ENCODE measurements at places on chromosomes 5 and 9.

GRCh38 chr9:11275158-11275695, 662.4 kb upstream of the PTPRD start:
- DNase-seq, result no peak

- no peak for DNase-seq
Observed at GRCh38 chr9:91416096-91416712, 7.4 kb downstream of the NFIL3 start.

DNA sequence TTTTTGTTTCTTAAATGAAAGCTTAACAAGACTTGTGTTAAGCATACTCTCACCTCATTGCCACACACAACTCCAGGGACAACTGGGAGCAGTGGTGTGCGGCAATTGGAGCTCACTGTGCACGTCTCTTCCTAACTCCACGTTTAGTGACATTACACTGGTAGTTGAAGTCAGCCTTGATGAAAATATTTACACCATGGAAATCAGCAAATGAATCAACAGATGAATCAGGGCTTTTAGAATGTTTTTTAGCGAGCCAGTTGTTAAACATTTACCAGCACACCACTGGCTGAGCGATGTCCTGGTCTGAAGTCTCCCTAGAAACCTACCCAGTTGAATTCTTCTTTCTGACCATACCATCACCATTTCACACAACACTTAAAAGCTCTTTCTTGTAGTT, 67.3 kb downstream of the KLHL3 start:
- DNase-seq, result no peak

DNA sequence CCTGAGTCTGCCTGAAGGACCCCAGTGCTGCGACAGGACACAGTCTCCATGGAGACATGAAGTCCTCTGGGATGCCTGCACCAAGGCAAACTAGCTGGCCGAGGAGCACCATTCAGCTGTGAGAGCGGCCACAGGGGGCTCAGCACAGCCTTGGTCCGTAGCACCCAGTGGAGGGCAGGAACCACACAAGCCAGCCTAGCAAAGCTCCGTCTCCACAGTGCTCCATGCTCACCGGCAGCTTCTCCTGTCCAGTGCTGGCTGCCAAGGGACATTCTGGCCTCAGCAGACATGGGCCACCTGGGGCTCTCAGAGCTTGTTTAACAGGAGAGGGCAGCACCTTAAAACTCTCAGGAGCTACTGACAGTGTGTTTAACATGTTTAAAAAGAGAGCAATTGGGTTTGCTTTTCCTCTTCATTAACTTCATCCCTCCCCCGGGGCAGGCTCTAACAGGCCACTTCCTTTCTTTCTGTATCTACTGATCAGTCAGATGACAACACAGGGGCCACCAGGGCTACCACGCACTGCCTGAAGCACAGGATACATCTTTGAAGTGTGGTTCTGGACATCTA, 57.0 kb downstream of the SECISBP2 start:
- DNase-seq, result no peak

GRCh38 chr5:139967353-139967752, 75.7 kb downstream of the NRG2 start:
- DNase-seq, result no peak

DNA sequence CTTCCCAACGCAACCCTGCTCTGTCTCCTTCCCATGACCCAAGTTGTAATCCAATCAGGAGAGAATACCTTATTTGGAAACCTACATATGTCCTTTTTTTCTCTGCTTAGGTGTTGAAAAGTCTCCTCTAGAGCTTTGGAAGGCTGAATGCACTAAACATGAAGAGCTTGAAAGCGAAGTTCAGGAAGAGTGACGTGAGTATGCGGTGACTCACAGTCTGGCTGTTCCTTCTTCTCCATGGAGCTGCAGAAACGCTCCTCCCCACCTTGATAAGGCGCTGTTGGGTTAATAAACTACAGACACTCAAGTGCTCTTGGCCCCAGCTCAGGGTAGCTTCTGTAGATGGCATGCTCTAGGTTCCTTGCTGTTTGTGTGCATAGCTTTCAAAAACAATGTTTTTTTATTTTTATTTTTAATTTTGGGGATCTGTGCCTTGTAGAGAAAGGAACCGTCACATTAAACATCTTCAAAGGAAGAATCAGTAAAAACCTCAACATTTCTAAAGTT, 30.7 kb downstream of the RAI14 start:
- DNase-seq, result peak; percentile 86

GRCh38 chr5:179294131-179294780, 51.0 kb downstream of the ADAMTS2 start:
- peak; percentile 68 for DNase-seq

- no peak for DNase-seq
Observed at GRCh38 chr9:136527131-136527530, 18.7 kb downstream of the NOTCH1 start.

DNA sequence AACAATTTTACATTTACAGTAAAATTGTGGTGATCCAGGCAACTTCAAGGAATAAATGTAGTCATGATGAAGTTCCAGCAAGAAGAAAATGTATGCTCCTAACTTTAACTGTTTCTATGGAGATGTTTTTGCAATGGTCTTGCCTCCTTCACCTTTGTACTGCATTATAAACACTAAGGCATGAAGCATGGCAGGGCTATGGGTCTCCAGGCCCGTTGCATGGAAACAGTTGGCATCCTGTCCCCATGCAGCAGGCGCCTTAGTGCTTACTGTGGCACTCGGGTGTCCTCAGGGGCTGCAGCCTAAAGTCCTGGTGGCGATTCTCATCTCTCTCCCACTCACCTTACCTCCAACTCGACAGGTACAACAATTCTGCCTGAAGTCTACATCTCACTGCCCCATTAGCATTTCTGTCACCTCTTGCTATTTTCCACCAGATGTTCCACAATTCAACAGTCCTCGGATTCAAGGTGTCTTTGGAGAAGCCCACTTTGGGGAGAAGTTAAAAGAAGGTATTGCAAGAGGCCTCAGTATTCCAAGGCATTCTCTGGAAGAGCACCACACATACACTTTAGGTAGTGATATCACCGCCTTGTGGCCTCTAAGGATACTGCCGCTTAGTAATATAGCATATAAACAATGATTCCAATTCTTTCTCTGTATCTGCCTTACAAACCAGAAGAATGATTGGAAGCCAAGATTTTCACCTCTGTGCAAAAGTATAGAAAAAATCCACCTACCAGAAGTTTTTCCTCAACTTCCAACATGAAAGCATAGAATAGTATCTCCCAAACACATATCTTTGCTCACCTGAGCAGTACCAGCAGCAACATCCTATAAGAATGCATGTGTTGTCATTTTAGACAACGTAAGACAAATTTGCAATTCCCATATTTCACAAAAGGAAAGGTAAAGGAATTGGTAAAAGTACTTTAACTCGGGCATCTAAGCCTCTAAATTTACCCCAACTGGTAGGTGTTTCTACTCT, 5.1 kb downstream of the LIFR start:
- DNase-seq, result no peak

DNA sequence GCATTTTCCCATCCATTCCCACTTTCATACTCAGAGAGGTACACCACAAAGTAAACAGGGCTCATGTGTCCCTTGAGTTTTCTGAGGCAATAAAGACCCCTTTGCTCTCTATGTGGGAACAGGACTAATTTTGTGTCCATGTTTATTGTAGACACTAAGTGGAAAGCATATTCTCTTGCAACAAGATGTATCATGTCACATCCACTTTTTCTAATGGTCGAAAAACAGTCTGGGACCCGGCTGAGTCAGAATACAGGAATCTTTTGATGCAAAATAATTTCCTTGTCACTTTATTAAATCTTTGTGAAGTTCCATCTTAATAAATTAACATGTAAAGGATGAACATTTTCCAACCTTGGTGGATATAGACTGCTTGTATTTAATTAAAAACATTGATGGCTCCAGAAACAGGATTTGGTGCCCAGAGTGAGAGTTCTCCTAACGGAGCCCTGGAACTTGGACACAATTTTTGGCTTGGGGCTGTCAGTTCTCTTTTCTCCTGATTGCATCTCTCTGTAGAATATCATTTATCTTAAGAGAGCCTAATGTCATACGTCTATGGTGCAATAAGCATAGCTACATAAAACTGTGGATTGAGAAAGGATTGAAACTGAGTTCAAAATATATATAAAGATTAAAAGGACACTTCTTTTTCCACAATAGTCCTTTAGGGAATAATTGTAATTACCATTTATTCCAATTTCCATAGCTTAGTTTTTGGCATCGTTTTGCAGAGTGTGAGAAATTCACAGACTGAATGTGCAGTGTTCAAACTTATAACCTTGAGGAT, 1116.7 kb upstream of the SEMA6A start:
- no peak for DNase-seq

GRCh38 chr5:132294728-132295504, 722 bp downstream of the SLC22A4 start:
- peak; percentile 91 for DNase-seq

- DNase-seq, result no peak
Observed at GRCh38 chr9:80503671-80504281, 932.0 kb downstream of the TLE4 start.

DNA sequence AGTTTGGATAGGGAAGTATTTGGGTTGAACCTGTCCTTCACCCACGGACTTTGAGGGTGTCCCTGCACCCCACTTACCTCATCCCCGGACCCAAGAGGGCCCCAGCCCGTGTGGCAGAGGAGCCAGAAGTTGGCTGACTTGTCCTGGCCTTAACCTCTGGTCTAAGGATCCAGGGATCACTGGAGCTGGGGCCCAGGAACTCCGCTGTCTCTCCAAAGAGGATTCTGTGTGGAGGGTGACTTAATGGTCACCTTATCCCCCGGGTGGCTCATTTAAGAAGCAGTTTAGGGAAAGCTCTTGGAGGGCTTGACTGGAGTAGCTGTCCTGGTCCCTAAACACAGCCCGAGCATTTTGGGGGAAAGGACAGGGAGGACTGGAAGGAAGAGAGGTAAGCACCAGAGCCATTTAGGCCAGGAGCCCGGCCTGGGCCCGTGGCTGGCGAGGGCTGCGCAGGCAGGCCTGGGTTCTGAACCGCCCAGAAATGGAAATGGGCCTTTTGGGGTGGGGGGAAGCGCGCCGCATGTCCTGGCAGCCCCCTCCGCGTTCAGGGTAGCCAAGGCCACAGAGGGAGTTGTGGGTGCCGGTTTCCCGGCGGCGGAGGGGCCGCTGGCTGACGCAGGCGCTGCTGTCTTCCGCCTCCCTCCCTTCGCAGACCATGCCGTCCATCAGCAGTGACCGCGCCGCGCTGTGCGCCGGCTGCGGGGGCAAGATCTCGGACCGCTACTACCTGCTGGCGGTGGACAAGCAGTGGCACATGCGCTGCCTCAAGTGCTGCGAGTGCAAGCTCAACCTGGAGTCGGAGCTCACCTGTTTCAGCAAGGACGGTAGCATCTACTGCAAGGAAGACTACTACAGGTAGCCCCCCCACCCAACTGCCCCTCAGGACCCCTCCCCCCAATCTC, 2.0 kb downstream of the LHX2 start:
- DNase-seq, result peak; percentile 69

GRCh38 chr9:20382460-20383071, 239.7 kb downstream of the MLLT3 start:
- no peak for DNase-seq

DNA sequence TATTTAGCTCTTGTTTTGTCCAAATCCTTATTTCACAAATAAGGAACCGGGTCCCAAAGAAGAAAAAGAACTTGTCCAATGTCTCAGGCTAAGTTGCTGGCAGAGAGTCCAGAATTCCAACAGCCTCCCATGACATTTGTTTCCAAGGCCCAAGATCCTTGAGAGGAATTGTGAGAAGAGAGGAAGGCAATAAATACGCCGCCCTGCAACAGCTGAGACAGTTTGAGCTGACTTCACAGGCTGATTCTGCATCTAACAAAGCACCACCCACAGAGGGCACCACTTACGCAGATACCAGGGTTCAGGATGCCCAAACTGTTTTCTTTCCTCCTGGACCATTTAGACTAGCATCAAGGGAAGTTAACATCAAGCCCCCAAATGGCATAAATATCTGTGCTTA, 211.3 kb downstream of the FAM114A2 start:
- no peak for DNase-seq

- DNase-seq, result no peak
Observed at GRCh38 chr9:95515272-95516113, 1.3 kb downstream of the PTCH1 start.

DNA sequence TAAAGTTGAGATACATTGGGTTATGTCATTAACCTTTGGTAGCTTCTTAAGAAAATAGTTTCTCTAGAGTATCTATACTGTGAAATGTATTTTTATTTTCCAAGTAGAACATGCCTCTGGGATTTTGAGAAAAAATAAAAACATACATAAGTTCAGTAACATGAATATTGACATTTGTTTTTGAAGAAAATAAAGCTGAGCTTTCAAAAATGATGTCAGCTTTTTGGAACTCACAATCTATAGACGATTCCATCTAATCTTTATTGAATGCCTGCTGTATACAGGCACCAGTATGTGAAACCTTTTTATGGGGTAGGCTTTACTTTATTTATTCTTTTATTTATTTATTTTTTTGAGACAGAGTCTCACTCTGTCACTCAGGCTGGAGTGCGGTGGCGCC, 175.9 kb upstream of the NFIL3 start:
- DNase-seq, result no peak

DNA sequence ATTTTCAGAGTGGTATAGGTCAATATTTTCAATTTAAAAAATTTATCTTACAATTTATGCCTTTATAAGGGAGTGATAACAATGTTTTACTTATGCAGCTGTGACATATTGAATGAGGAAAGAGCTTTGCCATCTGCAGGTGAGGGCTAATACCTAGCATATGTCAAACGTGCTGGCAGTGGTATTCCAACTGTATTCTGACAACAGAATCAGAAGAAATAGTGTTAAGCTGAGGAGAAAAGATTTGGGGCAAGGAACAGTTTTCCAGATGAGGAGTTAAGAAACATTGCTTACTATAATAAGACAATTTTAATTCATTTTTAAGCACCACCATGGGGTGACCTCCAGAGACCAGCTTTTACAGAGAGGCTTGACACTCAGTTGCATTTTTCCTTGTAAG, 267.8 kb upstream of the ZNF608 start:
- no peak for DNase-seq

DNA sequence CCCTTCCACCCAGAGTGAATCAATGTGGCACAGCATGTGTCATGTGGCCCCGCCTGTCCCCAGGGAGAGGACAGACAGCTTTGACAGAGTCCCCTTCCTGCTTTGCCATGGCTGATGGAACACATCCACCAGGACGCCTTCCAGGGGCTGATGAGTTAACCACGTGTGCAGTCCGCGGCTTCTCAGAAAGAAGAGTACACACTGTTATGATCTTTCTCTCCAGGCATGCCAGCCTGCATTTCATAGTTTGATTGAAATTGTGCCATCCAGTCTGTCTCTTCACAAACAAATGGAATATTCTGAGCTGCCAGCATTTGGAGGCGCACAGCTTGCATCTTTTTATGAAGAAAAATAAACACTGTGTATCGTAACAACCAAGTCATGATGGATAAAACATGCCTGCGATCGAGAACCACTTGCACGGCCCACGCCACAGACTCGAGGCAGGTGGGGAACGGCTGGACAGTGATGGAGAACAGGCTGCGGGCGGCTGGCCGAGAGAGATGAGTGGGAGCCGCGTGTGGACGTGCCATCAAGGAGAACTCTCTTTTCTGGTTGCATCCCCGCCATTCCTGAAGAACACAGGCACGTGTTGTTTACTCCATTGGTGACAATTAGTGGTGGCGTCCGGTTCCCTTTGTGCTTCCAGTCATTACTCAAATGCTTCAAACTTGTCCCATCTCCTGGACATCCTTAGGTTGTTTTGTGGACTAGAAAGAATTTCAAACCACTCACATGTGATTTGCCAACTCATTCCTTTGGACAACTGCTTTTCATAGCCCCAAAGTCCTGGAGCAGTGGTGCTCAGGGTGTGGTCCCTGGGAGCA, 220.2 kb downstream of the AGTPBP1 start:
- DNase-seq, result no peak
